ENCODE measurements at places on chromosomes 1 and 21. TPM values are rescaled to one million over a fixed set of nuclear protein-coding genes. Genes with fewer than 3 reads are reported as not detected.

DNA sequence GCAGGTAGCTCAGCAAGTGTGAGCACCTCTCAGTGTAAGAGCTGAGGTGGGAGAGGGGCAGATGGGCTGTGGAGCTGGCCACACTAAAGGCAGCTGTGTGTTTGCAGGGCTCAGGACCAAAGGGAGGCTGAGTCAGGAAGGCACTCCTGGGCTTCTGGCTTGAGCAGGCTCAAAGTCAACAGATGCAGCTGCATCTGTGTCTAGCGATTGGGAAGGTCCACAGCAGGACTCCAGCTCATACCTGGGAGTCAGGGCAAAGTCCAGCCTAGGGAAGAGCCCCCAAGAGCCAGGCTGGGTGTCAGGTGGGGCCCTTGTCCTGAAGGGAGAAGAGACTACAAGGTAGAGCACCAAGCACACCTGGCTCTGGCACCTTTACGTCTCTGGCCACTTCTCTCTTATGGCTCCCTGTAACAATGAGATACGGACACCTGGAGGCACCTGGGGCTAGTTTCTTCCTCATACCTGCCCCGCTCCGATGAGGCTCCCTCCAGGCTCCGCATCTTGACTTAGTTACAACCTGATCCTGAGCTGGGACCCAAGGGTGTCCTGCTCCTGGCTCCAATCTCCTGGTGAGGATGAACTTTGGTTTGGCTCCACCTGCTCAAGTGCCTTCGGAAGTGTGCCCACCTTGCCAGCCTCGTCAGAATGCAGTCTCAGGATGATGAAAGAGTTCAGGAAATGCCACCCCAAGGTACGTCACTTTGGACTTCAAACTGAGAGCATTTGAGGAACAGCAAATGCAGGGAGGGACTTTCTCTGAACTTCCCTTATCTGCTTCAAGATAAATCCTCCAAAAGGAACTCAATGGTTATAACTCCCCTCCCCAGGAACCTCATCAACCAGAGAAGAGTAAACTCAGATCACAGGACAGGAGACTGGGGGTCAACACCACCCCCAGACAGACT, 21.5 kb upstream of the SLC2A1 start:
- H3K27me3 ChIP-seq, result peaks cover 5% of the 10 kb centered on the region
- H3K4me3 ChIP-seq, result no peak overlapping the region
- H3K36me3 ChIP-seq, result no peaks in the 10 kb centered on the region
- no peak overlapping the region for H3K27ac ChIP-seq
- DNase-seq, result no peak
- H3K4me1 ChIP-seq, result no peaks in the 10 kb centered on the region

- DNase-seq, result no peak
- H3K4me1 ChIP-seq, result no peaks in the 10 kb centered on the region
- no peak overlapping the region for H3K27ac ChIP-seq
- H3K4me3 ChIP-seq, result no peak overlapping the region
These were observed 49.1 kb downstream of the ERI3 start for GRCh38 chr1:44305962-44306422.

- peak overlapping the region; percentile 44 for H3K27ac ChIP-seq
- H3K36me3 ChIP-seq, result no peaks in the 10 kb centered on the region
- peaks cover 14% of the 10 kb centered on the region for H3K4me1 ChIP-seq
These were observed 458.7 kb upstream of the ADAMTS5 start for GRCh38 chr21:27425574-27425973.

DNA sequence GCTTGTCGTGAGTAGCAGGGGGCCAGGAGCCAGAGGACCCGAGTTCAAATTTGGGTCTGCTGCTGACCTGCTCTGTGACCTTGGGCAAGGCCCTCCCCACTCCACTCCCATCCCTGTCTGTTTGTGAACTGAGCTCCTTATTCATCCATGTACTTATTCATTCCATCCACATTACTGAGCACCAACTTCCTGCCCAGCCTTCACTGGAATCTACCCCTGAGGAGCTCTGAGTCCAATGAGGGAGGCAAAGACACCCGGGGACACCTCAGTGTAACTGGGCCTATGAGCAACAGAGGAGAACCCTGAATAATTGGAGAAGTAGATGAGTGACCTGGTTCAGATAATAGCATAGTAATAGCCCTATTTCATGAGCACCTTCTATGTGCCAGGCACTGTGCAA, 8.9 kb downstream of the BSND start:
- H3K4me1 ChIP-seq, result no peaks in the 10 kb centered on the region
- no peaks in the 10 kb centered on the region for H3K27me3 ChIP-seq
- no peak overlapping the region for H3K4me3 ChIP-seq
- H3K36me3 ChIP-seq, result no peaks in the 10 kb centered on the region

DNA sequence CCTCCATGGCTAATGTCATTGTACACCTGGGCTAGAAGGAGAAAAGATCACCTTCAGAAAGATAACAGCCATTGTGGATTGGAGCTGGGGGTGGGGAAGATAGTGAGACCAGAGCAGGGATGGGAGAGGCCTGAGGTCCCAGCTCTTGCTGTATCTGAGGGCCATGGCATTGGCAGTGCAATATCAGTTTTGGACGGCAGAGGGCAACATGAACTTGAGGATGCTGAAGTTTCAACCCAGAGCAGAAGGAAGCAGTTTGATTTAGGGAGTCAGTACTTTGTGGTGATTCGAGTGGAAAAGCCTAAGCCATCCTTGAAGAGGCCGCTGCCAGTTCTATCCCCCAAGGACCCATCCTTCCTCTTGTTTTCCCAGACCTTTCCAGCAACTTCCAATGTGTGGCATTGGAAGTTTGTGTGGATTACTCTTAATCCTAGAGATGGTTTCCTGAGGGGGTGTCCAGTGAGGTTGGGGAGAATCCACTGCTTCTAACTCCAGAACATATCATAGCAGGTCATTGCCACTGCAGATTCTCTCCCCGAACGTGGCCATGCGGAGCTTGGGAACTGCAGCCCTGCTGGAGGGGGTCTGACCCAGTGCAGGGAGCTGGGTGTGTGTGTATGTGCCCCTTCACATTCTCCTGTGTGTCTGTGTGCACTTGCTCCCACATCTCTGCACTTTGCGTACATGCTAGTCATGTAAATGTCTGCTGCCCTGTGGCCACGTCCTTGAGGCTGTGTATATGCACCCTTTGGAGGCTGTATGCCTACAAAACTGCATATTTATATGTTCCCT, 24.1 kb downstream of the SLC26A9 start:
- peak; percentile 73 for DNase-seq
- H3K27me3 ChIP-seq, result no peaks in the 10 kb centered on the region
- H3K4me3 ChIP-seq, result no peak overlapping the region
- H3K36me3 ChIP-seq, result no peaks in the 10 kb centered on the region
- H3K4me1 ChIP-seq, result peaks cover 23% of the 10 kb centered on the region

DNA sequence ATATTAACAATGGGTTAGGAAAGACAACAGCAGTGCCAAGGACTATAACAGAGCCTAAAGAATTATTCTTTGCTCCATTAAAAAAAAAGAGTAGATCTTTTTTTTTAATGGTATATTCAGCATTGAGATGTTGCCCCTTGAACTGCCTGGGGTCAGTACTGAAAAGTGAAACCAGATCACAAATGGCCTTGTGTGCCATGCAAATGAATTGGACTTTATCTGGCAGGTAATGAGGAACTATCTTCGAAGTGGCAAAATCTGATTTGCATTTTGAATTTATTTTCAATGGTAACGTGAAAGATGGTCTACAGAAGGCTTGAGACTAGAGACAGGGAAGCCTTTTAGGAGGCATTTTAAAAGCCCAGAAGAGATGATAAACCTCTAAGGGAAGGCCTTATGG, 21.4 kb upstream of the PKN2 start:
- no peak for DNase-seq
- no peak overlapping the region for H3K4me3 ChIP-seq
- no peaks in the 10 kb centered on the region for H3K36me3 ChIP-seq
- no peaks in the 10 kb centered on the region for H3K4me1 ChIP-seq
- no peaks in the 10 kb centered on the region for H3K27me3 ChIP-seq
- H3K27ac ChIP-seq, result no peak overlapping the region

DNA sequence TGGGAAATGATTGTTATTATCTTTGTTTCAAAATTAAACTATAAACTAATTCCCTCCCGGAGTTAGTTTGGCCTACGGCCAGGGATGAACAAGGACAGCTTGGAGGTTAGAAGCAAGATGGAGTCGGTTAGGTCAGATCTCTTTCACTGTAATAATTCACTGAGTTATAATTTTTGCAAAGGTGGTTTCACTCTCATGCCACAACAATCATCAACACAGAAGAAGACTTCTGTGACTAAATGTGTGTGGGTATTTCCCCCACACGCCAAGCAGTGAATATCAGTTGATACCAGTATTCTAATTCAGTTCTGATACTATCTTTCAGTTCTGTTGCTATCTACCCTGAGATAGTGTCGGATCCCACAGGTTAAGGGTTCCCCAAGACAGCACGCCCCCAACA, 215.1 kb downstream of the S1PR1 start:
- H3K4me1 ChIP-seq, result no peaks in the 10 kb centered on the region
- no peak for DNase-seq
- H3K27ac ChIP-seq, result no peak overlapping the region
- H3K27me3 ChIP-seq, result no peaks in the 10 kb centered on the region
- no peaks in the 10 kb centered on the region for H3K36me3 ChIP-seq

- H3K36me3 ChIP-seq, result no peaks in the 10 kb centered on the region
- H3K27me3 ChIP-seq, result no peaks in the 10 kb centered on the region
- DNase-seq, result no peak
- no peak overlapping the region for H3K4me3 ChIP-seq
- H3K27ac ChIP-seq, result no peak overlapping the region
- H3K4me1 ChIP-seq, result no peaks in the 10 kb centered on the region
These were observed 161.6 kb upstream of the KCNJ15 start for GRCh38 chr21:38095220-38095619.

- H3K4me1 ChIP-seq, result no peaks in the 10 kb centered on the region
- no peak for DNase-seq
- H3K27me3 ChIP-seq, result no peaks in the 10 kb centered on the region
- H3K36me3 ChIP-seq, result no peaks in the 10 kb centered on the region
- H3K4me3 ChIP-seq, result no peak overlapping the region
These were observed 163.5 kb downstream of the RYR2 start for GRCh38 chr1:237205400-237206064.

DNA sequence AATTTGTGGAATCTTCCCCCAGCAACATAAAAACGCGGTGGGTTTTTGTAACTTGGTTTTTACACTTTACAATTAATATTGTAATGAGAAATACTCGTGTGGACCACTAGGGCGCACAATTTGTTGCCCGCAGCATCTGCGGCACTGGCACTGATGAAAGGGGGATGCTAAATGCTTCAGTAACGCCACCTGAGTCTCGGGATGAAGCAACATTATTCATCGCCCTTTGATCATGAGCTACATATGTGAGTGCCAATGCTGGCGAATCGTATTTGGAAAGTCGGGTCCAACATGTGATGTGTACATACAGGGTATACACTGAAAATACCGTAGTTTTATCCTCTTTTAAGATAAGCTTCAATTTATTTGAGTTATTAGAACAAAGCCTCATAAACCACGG, 34.2 kb upstream of the COX20 start:
- H3K4me3 ChIP-seq, result no peak overlapping the region
- no peaks in the 10 kb centered on the region for H3K36me3 ChIP-seq
- H3K27ac ChIP-seq, result no peak overlapping the region
- no peak for DNase-seq

DNA sequence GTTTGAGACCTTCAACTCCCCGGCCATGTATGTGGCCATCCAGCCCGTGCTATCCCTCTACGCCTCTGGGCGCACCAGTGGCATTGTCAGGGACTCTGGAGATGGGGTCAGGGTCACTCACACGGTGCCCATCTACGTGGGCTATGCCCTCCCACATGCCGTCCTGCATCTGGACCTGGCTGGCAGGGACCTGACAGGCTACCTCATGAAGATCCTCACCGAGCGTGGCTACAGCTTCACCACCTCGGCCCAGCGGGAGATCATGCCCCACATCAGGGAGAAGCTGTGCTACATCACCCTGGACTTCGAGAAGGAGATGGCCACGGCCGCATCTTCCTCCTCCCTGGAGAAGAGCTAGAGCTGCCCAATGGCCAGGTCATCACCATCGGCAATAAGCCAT, 36.5 kb upstream of the ZP4 start:
- H3K36me3 ChIP-seq, result no peaks in the 10 kb centered on the region
- no peaks in the 10 kb centered on the region for H3K4me1 ChIP-seq
- DNase-seq, result no peak
- no peak overlapping the region for H3K4me3 ChIP-seq

- no peaks in the 10 kb centered on the region for H3K27me3 ChIP-seq
- H3K36me3 ChIP-seq, result no peaks in the 10 kb centered on the region
- no peaks in the 10 kb centered on the region for H3K4me1 ChIP-seq
- H3K4me3 ChIP-seq, result no peak overlapping the region
These were observed 6.8 kb upstream of the SLAMF9 start for GRCh38 chr1:159960721-159961381.

- H3K4me3 ChIP-seq, result no peak overlapping the region
- no peaks in the 10 kb centered on the region for H3K27me3 ChIP-seq
- no peak for DNase-seq
- H3K36me3 ChIP-seq, result no peaks in the 10 kb centered on the region
These were observed 30.9 kb upstream of the ID3 start for GRCh38 chr1:23590058-23590783.

- peak overlapping the region; percentile 50 for H3K27ac ChIP-seq
- H3K4me3 ChIP-seq, result no peak overlapping the region
These were observed 429.3 kb upstream of the RUNX1 start for GRCh38 chr21:35478161-35479064.

GRCh38 chr21:35954066-35954465, 106.3 kb downstream of the SETD4 start:
- no peak overlapping the region for H3K4me3 ChIP-seq
- H3K27ac ChIP-seq, result no peak overlapping the region
- no peaks in the 10 kb centered on the region for H3K4me1 ChIP-seq

GRCh38 chr21:42527489-42528158, 14.0 kb downstream of the SLC37A1 start:
- H3K27me3 ChIP-seq, result no peaks in the 10 kb centered on the region
- no peak for DNase-seq
- H3K4me1 ChIP-seq, result peaks cover 79% of the 10 kb centered on the region
- peak overlapping the region; percentile 75 for H3K27ac ChIP-seq

GRCh38 chr1:94623560-94624148, 82.1 kb upstream of the F3 start:
- H3K36me3 ChIP-seq, result no peaks in the 10 kb centered on the region
- no peak overlapping the region for H3K4me3 ChIP-seq
- peak overlapping the region; percentile 11 for H3K27ac ChIP-seq
- peaks cover 9% of the 10 kb centered on the region for H3K4me1 ChIP-seq
- H3K27me3 ChIP-seq, result no peaks in the 10 kb centered on the region

The TNFRSF8 gene
- total RNA-seq, result 2.7 TPM

The ADGRL4 gene
- 18.8 TPM for total RNA-seq

The ZNF683 gene
- total RNA-seq, result 1.2 TPM

The APOBEC4 gene
- total RNA-seq, result 3.0 TPM

The NBPF6 gene
- not detected for total RNA-seq

The RPE65 gene
- not detected for total RNA-seq

All from lower lobe of right lung (tissue), 2 donors.